Endothelial cell of umbilical vein (primary cell): ENCODE measurements at places on chromosomes 7 and 10.

- DNase-seq: no peak
Measured at GRCh38 chr10:99999319-100000108, 10.2 kb downstream of the DNMBP start.

DNA sequence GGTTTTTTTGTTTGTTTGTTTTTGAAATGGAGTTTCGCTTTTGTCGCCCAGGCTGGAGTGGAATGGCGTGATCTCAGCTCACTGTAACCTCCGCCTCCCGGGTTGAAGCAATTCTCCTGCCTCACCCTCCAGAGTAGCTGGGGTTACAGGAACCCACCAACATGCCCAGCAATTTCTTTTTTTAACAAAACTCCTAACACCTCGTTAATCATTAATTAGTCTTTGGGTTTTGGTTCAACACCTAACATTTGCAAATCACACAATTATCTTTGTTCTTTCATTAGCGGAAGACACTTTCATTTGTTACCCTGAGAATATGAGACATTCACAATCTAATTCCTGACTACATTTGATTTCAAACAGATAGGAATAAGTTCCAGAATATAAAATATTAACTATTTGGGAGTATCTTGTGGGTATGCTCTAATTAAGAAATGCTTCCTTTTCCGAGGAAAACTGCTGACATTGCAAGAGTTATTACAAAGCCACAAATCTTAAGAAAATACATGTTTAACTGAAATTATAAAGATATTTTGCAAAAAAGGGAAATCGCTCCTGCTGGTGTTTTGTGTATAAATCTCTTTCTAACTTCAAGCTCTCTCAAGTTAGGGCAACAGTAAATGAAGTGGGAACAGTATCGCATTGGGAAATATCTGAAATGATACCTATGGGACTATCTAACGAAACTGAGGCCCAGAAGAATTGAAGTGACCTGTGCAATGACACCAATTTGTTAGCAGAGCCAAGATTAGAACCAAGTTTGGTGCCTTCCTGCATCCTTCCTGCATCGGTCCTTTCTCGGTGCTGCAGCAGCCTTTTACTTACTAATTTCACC lies 1.2 kb upstream of the LSM8 start:
- no peak for DNase-seq

GRCh38 chr10:56104923-56105322 lies 256.1 kb downstream of the ZWINT start:
- DNase-seq: no peak

- no peak for DNase-seq
Measured at GRCh38 chr7:105577251-105577650, 4.0 kb downstream of the EFCAB10 start.

DNA sequence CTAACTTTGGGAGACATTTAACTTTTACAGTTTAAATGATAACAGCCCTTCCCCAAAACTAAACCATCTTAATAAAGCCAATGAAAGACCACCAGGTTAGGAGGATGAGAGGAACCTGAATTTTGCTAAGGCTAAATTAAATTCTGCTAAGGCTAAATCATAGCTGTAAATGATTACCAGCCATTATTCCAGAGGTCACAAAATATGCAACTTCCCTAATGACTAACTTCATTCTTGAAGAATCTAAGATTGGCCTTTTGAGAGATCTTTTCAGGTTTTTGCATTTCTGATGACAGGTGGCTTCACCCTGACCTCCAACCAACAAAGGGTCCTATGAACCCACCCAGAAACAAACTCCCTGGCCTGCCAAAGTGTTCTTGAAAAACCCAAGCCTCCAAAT lies 373.3 kb downstream of the IPMK start:
- DNase-seq: no peak
